ENCODE measurements at places on chromosomes 1 and 21.

DNA sequence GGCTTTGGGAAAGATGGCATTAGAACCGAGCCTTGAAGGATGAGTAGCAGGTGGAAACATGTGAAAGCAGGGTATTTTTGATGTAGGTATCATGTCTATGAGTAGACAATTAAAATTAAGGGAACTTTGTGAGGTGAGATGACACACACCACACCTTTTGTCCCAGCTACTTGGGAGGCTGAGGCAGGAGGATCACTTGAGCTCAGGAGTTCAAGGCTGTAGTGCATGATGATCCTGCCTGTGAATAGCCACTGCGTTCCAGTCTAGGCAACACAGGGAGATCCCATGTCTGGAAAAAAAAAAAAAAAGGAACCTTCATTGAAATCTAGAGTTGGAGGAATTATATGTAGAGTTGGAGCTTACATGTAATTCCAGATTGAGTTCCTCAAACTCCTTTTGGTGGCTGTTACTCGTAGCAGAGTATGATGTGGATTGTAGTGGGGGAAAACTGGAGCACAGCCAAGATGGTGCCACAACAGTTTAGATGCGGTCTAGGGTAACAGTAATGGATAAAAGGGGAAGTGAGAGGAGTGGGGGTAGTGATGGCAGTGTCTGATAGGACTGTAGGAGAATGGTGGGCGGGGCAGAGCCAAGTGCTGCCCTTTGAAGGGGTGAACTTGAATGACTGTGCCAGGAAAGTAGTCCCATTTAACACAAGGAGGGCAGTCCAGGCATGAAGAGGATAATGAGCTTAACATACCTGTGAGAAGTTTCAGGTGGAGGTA lies 17.4 kb downstream of the AK4 start:
- DNase-seq: no peak

DNA sequence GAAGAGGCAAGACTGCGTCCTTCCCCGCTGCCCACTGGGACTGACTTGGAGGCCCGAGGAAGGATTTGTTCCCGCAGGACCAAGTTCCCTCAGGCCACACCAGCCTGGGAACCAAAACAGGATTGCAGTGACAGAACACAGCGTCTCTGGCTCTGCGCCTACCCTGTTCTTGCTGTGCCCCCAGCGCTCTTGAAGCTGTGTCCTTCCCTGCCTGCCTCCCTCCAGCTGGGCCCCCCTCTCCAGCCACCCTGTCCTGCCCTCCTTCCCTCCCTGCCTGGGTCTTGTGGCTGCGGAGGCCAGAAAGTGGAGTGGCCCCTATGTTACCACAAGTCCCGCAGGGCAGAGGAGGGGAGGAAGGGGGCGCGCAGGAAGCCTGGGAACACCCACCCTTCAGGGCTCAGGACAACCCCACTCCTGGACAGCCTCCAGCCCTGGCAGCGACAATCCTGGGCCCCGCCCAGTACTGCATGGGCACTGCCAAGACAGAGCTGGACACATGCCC lies 164.9 kb downstream of the DYRK1A start:
- DNase-seq: no peak

DNA sequence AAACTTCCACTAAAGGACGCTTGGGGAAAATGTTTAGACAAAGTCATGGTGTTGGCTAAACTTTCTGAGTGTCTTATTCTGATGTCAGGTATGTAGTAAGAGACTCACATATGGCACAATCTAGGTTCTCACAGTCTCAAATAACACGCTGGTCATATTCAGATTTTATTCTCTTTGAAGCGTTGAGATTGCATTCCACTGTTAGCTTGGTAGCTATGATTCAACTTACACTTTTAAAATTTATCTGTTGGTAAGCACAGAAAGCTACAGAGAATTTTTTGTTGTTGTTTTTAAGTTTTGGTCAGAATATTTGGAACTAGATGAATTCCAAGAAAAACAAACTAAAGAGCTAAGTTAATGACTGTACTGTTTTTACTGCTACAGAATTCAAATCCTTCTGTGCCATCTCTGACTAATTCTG lies 126.7 kb downstream of the PRRX1 start:
- DNase-seq: no peak

- DNase-seq: no peak
Observed at GRCh38 chr21:42490720-42491119, 5.3 kb downstream of the RSPH1 start.

DNA sequence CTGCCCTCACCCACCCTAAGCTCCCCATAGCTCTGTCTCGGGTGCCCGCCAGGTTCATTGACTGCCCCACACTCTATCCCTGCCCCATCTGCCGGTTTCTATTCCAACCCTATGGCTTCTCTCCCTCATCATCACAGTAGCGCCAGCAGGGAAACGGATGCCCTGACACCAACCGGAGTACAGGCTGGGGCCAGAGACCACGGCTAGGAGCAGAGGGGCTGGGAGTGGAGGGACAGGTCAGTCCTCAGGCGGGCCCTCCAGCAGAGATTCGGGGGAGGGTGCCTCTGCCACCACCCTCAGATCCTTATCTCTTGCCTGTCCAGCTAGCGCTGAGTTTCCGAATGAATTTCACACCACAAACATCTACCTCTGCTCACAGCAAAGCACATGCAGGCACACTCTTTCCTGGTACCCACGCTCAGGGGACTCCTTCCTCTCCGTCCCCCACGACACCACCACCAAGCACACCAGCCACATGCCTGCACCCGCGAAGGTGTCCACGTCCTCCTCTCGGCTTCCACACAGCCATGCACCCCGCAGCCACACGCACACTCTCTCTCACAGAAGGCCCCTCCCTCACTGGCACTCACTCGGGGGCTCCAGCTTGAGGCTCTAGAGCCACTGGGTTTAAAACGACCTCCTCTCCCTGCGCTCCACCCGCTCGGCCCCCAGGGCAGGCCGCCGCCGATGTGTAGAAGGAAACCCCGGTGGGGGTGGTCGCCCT lies 7.2 kb downstream of the TAL1 start:
- DNase-seq: peak; percentile 48

GRCh38 chr1:30384286-30385245 lies 338.8 kb downstream of the MATN1 start:
- DNase-seq: no peak

- no peak for DNase-seq
Observed at GRCh38 chr1:58409890-58410289, 136.6 kb downstream of the OMA1 start.

DNA sequence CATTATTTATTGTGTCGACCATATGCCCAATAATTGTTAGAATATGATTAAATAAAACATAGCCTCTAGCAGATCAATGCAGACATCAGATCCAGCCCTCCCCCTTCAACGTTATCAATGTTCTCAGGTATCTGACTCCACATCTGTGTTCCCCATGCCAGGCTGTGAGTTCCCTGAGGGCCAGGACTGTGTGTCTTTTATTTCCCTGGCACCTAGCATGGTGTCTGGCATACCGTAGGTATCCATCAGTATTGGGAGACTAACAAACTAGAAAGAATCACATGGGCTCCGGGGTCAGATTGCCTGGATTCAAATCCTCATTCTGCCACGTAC lies 48.3 kb downstream of the SDC3 start:
- no peak for DNase-seq

- DNase-seq: no peak
Observed at GRCh38 chr21:35609263-35609662, 451.1 kb downstream of the SETD4 start.

- no peak for DNase-seq
Observed at GRCh38 chr1:114677691-114678090, 7.8 kb upstream of the DENND2C start.

DNA sequence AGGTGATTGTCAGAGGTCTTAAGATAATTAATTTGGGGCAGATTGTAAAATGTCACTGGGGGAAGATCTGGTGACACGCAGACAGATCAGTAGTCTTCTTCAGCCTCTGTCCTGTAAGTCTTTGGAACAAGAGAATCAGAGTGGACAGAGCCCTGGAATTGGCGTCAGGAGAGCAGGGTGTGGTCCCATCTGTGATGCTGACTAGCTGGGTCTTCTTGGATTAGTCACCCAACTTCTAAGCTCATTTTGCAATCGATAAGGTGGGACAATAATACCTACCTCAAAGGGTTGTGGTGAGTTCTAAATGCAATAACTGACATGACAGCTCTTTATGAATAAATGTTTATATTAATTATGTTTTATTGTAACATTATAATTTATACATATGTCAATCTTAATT lies 4.8 kb downstream of the FASLG start:
- DNase-seq: no peak

GRCh38 chr1:219179293-219179692 lies 5.6 kb downstream of the LYPLAL1 start:
- DNase-seq: no peak

- no peak for DNase-seq
Observed at GRCh38 chr1:108055387-108055786, 90.4 kb upstream of the VAV3 start.

DNA sequence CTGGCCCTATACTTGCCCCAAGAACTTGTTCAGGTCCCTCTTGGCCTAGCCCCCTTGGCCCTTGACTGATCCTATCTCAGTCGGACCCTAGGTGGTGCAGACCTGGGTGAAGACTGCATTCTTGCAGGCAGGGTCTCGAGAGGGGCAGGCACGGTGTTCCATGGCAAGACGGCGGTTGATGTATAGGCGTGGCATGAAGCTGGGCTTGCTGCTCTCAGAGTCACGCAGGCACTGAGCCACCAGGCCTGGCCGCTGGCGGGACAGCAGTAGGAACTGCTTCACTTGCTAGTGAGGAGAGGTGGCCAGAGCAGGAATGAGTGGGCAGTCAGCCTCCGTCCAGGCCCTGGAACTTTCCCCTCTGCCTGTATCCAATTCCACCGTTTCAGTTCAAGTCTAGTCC lies 3.8 kb downstream of the HECTD3 start:
- DNase-seq: no peak

DNA sequence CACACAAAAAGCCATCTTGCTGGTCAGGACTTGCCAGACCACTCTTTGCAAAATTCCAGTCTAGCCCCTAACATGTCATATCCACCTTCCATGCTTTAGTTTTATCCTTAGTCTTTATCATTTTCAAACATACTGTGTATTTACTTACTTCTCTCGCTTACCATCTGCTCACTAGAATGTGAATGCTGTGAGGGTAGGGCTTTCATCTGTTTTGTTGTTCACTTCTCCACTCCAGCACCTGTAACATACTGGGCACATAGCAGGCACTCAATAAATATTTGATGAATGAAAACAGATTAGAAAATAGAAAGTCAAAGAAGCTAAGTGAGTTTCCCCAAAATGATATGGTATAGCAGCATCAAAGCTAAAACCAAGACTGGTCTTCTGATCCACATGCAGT lies 79.9 kb downstream of the OLFML2B start:
- peak; percentile 46 for DNase-seq

GRCh38 chr1:4700801-4701200 lies 46.4 kb downstream of the AJAP1 start:
- no peak for DNase-seq

- no peak for DNase-seq
Observed at GRCh38 chr1:232355162-232356006, 274.5 kb downstream of the SIPA1L2 start.

- no peak for DNase-seq
Observed at GRCh38 chr1:226638608-226639007, 90.0 kb downstream of the STUM start.

GRCh38 chr1:230153641-230154296 lies 86.7 kb downstream of the GALNT2 start:
- DNase-seq: no peak

DNA sequence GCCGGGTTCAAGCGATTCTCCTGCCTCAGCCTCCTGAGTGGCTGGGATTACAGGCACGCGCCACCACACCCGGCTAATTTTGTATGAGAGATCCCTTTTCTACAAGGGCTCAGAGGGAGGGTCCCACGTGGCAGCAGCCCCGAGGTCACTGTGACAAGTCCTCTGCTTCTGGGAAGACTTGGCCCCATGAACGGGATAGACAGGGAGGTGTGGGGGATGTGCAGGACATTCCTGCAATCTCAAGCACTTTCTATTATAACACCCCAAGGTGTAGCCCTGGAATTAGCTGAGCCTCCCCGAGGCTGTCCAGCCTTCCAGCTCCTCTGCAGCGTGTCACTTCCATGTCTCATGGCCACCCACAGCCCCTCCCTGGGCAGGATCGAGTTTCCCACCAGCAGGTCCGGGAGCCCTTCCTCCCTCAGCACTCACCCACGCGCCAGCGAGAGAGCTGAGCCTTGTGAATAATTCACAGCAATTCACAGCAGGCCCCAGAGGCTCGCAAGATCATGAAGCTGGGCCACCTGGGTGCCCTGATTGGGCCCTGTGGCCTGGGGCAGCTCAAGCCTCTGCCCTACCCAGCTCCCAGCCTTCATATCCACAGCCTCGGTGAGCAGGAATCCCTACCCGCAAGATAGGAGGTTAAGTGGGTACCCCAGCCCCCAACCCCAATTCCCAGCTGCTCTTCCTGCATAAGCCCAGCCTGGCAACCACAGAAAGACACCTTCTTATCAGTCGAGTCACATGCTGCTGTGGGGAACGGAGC lies 22.8 kb upstream of the RNU1-4 start:
- no peak for DNase-seq

DNA sequence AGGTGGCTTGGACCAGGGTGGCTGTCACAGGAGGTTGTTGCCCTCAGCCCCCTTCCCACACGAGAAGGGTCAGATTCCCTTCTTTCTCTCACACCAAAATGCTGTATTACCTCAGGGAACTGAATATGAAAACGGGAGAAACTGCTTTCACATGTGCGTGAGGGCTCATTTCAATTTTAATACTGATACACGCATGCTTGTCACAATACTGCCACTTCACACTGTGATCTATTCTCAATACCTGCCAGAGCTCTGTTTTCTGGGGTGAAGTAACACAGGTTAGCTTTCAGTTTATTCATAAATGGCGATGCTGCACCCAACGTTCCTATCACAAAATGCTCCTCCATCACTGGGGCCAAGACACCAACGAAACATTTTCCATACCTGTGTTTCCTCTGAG lies 181.8 kb downstream of the APP start:
- DNase-seq: no peak

DNA sequence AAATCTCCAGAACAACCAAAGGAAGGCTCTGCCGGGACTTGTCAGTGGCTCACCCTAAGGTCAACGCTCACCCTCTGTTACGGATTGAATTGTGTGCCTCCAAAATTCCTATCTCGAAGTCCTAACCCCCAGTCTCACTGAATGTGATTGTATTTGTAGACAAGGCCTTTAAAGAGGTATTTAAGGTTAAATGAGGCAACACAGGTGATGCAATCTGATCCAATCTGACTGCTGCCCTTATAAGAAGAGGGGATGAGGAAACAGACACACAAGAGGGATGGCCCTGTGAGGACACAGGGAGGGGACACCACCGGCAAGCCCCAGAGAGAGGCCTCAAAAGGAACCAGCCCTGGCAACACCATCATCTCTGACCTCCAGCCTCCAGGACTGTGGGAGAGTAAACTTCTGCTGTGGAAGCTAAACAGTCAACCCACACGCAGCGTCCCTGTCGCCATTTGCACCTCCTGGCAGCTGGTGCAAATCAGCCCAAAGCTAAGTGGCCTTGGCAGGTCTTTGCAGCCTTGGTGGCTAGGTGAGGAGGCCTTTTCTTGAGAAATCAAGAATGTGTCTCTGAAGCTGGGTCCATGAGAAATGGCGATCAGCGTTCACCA lies 24.2 kb downstream of the UBASH3A start:
- DNase-seq: no peak

DNA sequence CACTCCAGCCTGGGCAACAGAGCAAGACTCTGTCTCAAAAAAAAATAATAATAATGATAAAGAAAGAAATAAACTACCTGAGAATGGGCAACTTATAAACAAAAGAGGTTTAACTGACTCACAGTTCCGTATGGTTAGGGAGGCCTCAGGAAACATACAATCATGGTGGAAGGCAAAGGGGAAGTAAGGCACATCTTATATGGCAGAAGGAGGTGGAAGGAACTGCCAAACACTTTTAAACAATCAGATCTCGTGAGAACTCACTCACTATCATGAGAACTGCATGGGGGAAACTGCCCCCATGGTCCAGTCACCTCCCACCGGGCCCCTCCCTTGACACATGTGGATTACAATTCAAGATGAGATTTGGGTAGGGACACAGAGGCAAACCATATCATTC lies 6.3 kb upstream of the EGLN1 start:
- DNase-seq: no peak

Data from hematopoietic multipotent progenitor cell treated with erythropoietin and hydrocortisone succinate and interleukin-3 and kit ligand, for 15 days (in vitro differentiated cells).